CMK (cell line): ENCODE measurements at places on chromosomes 7 and 10.

- DNase-seq: no peak
These were observed 19.8 kb downstream of the CCNY start for GRCh38 chr10:35355971-35356724.

GRCh38 chr10:132626761-132627665 is 89.4 kb downstream of the INPP5A start:
- DNase-seq: no peak

DNA sequence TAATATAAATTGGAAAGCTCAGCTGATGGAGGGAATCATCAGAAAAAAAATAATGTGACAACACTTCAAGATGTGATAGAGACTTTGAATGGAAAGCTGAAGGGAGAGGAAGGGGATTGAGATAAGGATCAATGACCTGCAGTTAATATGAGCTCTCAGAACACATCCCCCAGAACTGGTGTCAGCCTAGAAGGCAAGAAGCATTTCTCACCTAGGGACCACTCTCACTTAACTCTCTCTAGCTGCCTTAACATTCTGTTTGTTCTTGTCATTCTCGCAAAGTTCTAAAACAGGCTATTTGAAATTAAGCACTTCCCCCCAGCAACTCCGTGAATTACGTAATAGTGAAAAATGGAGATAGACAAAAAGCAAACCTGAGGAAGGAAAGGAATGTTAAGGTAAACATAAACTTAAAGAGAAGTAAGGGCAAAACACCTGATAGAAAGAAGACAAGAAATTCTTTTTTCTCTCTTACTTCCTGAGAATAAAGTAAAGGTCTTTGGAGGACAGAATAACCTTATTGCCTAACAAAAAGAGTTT is 1.2 kb upstream of the MPP7 start:
- DNase-seq: no peak

DNA sequence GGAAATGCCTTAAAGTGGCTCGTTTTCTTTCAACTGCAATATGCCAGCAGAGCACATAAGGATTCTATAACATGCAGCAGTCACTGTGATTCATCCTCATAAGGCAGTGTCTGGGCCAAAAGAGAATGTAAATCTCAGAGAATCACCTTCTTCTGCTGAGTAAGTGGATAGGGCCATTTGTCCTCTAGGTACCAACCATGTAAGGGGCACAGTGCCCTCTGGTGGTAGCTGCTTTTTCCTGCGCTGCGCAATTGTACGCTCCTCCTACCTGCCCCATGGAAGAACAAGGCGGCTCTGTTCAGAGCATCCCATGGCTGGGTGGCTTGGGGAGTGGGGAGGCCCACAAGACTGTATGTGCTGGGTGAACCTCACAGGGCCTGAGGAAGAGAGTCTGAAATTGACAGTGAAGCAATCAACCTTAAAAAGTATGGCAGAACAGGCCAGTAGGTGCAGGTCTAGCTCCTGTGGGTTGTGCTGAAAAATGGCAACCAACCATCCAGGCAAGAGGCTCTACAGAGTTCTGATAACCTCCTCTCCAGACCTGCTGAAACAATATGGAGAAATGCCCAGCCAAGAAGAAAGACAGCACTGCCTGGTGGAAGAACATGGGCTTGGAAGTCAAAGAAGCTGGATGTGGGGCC is 78.6 kb upstream of the C10orf90 start:
- DNase-seq: peak; percentile 22

DNA sequence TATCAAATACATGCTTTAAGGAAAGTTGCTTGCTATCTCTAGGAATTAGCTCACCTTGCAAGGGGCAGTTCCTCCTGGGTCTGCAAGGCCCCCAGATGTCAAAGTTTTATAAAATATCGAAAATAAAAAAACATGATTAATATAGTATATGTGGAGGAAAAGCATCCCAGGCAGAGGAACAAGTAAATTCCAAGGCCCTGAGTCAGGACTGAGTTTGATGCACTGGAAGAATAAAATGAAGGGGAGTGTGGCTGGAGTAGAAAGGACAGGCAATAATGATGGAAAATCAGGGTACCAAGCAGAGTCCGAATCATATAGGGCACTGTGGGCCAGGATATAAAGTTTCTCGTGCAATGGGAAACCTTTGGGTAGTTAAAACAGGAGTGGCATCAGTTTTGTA is 112.4 kb upstream of the EEPD1 start:
- no peak for DNase-seq

- no peak for DNase-seq
These were observed 16.7 kb downstream of the NOS3 start for GRCh38 chr7:151007469-151007898.

DNA sequence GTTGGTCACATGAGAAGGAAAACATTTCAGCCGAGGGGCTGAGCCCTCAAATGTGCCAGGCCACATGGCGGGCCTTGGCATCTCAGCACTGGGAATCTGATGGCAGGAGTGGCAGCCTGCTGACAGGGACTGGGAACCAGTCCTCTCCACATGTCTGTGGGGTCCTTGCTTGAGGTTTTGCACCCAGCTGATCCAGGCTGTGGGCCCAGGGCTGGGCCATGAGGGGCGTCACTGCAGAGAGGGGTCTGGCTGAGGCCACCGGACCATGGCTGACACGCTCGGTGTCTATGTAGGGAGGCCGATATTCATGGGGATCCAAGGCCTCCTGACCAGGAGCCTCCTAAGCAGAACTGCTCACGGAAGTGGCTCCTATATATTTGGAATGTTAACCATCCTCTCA is 31.0 kb upstream of the PWWP2B start:
- DNase-seq: no peak

DNA sequence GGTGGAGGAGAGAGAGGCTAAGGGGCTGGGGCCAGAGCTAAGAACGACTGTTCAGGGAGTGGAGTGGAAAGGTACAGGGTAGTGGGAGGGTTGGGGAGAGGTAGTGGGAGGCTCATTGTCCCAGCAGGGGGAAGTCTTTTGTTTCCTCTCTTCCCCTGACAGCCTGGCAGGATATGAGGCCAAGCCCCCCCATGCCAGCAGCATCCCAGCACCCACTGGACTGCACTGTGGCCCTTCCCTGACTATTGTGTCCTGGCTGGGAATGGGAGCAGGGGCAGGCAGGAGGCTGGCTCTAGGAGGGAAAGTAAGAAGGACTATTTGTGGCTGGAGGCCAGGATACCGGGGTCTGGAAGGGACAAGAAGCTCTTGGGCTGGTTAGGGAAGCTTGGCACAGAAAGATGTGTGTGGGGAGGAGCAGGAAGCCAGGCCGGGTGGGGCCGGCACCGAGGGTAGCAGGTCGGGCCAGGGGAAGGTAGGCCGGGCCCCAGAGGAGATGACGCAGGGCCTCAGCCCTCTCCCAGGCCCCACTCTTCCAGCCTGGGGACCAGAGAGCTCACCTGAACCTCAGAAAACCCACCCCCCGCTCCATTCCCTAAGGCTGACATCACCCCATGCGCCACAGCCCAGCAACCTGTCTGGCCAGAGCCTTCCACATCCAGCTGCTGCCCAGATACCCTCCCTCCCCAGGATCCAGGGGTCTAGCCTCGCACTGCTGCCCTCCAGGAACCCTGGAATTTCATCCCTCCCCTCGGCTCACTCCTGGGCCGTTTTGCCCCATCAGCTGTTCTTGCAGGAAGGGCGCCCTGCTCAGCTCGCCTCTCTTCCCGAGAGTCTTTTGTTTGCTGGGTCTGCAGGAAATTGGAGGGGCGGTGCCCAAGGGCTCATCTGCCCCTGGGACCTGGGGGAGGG is 8.8 kb upstream of the EPHB4 start:
- DNase-seq: no peak

- no peak for DNase-seq
These were observed 9.2 kb downstream of the SKAP2 start for GRCh38 chr7:26854876-26855855.

- no peak for DNase-seq
These were observed 1.1 kb downstream of the JMJD1C start for GRCh38 chr10:63464402-63465292.

- no peak for DNase-seq
These were observed 512.3 kb downstream of the INHBA start for GRCh38 chr7:41190581-41190980.

- no peak for DNase-seq
These were observed 218.9 kb upstream of the SORCS1 start for GRCh38 chr10:107383357-107383756.

DNA sequence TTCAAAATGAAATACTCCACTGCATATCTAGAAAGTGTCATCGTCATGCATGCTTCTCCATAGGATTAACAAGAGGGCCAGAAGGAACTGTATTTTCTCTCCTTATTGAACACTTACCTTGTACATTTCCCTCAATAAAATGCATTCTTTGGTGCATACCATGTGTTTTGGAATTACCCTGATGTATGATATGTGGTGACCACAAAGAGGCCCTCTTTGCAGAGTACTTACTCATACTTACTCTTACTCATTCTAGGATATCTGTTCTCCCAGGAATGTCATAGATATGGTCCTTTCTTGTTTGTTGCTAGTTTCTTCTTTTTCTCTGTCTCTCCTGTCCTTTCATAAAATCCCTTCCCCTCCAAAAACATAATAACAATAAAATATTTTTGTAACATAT is 1087.1 kb upstream of the POT1 start:
- DNase-seq: no peak

DNA sequence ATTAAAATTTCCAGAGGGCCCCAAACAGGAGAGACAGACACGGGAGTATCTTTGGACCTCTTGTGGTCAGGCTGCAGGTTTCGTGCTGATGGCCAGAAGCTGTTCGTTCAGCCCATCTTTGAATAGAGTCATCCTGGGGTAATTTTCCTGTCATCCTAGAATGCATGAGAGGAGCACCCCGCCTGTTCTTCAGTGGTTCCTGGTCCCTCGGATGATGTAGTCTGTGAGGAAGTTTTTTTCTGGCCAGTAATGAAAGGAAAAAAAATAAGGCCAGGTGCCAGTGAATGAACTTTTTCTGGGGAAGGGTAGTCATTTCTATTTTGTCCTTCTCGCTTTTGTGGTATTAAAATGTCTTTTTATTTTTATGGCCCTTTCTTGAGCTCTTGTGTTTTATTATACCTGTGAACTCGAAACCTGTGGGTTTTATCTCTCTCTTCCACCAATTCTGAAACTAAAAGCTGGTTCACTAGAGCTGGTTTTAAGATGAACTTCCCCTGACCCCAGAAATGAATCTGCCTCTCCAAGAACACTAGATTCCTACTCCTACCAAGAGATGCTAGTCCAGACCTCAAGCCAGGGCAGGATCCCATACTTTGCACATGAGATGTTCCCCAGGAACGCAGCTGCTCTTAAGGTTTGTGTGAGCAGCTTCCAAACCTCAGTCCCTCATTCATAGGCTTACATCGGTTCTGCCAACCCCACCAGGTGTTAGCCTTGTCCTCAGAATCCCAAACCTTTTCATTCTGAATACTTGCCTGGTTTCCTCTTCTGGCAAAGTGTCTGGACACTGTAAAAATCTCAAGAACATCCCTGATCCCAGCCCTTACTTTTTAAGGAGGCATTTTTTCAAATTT is 15.4 kb upstream of the MEST start:
- no peak for DNase-seq

DNA sequence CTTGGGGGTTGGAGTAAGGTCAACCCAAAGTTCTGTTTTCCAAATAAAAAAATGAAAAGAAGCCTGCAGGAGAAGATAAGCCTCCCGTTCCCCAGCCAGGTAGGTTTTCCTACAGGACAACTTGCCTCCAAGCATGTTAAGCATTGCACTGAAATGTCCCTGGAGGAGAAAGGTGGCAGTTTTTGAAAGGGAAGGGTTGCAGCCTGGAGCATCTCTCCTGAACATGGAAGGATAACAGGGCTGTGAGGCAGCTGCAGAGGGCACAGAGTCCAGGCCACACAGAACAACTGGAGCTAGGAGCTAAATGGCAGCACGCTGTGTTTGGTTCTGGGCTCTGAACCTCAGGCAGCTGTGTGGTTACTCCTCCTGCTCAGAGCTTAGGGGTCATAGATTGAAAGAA is 452.9 kb downstream of the TCERG1L start:
- DNase-seq: no peak

GRCh38 chr7:24942226-24942625 is 37.8 kb downstream of the OSBPL3 start:
- DNase-seq: no peak

DNA sequence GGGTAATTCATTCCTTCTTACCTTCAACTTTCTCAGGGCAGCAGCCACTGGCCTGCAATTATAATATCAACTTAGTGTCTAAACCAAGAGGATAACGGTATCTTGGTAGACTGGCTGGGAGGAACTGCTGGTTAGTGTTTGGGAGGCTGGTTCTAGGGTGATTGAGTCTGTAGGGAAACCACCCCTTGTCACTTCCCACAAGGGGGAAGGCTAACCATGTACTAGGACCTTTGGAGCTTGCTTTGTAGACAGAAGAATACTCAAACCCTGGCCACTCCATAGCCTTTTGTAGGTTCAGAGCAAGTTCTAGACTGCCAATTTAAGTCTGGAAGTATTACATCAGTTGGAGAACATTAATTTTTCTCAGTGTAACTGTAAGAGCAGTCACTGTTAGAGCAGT is 51.3 kb downstream of the NHLRC2 start:
- no peak for DNase-seq

- no peak for DNase-seq
These were observed 426.5 kb downstream of the RPS24 start for GRCh38 chr10:78460204-78460603.

- no peak for DNase-seq
These were observed 418.9 kb downstream of the DGKB start for GRCh38 chr7:14483663-14484062.

GRCh38 chr7:131893631-131894340 is 337.4 kb upstream of the PODXL start:
- DNase-seq: no peak

DNA sequence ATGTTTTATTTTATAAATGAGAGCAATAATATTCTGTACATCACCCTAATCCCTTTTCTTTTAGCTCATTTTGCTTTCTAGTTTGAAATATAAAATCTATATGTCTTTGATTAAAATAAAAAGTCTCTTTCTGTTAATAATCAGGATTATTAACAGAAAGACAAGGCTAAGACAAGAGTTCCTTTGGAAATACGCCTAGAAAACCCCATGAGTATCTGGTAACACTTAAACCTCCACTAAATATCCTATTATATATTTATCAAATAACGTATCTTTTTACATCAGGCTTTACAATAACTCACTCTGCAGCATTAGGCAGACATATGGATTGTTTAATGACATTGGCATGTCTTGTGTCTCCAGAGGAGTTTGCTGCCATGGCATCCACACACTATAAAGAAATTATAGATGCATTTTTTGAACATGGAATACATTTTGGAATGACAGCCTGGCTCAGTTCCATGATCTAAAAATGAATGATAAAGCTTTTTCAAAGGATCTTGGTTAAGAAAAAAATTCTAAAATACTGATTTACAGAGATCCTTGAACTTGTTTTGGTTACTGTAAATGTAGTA is 98.7 kb downstream of the TMEM26 start:
- DNase-seq: no peak

- no peak for DNase-seq
These were observed 1.9 kb downstream of the AGBL3 start for GRCh38 chr7:134988161-134988560.

- DNase-seq: no peak
These were observed at the start of gene HOXA4 for GRCh38 chr7:27130540-27131389. HOXA4 (minus strand) TSS chr7:27130757; CDS start chr7:27130733, 24 bp downstream.
